Dorsolateral prefrontal cortex (tissue), 122 donors: ENCODE measurements at places on chromosomes 11 and 22.
A peak's percentile ranks its signal among the peaks of the same experiment; 100 is the strongest.

DNA sequence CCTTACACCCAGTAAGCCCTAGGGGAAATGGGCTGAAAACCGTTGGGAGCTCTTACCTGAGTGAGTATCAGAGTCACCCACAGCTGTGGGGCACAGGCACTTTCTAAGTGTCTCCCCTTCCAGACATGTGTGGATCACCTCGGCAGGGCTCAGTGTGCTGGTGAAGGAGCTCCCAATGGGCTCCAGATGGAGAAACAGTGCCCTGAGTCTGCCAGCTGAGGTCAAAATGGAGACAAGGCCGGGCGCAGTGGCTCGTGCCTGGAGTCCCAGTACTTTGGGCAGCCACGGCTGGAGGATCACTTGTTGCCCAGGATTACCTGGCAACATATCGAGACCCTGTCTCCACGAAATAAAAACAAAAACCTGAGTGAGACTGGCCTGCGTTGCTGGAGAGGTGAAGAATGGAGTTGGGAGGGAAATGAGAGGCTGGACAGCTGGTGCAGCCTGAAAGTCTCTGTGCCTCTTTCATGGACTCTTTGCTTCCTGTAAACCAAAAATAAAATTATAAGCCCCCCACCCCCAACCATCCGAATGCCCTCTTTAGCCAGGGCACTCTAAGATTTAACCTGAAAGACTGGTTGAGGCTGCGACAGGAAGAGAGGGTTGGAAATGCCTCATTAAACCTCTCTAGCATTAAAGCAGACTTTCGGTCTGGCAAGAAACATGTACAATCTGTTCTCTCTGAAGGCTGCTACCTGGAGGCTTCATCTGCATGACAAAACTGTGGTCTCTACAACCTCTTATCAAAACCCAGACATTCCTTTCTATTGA lies 111.8 kb downstream of the SNX19 start:
- no peak for DNase-seq

DNA sequence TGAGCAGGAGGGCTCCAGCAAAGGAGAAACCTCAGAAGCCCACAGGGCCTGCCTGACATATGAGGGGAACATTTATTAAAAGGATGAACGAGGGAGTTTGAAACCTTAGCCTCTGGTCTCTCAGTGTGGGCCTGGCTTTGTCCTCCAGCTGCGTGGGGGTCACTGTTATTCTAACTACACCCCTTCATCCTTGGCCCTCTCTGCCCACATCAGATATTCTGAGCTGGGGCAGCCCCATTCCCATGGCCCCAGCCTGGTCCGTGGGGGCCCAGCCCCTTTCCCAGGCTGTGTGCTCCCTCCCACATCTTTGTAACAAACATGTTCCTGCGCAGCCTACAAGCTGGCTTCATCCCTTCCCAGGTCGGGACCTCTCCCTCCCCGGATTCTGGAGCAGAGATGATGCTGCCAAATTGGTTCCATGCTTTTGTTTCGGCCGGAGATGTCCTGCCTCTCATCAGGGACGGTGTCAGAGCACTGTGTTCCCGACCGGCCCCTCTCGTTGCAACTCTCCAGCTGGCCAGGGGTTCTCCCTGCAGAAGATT lies 4.0 kb downstream of the FXYD6 start:
- DNase-seq = no peak

GRCh38 chr22:26684168-26684567 lies 26.8 kb downstream of the MIAT start:
- DNase-seq = no peak

GRCh38 chr11:102346456-102346747 lies 612 bp upstream of the BIRC2 start:
- DNase-seq = no peak

- no peak for DNase-seq
Observed at GRCh38 chr11:121489823-121490222, 37.1 kb upstream of the SORL1-AS1 start.

DNA sequence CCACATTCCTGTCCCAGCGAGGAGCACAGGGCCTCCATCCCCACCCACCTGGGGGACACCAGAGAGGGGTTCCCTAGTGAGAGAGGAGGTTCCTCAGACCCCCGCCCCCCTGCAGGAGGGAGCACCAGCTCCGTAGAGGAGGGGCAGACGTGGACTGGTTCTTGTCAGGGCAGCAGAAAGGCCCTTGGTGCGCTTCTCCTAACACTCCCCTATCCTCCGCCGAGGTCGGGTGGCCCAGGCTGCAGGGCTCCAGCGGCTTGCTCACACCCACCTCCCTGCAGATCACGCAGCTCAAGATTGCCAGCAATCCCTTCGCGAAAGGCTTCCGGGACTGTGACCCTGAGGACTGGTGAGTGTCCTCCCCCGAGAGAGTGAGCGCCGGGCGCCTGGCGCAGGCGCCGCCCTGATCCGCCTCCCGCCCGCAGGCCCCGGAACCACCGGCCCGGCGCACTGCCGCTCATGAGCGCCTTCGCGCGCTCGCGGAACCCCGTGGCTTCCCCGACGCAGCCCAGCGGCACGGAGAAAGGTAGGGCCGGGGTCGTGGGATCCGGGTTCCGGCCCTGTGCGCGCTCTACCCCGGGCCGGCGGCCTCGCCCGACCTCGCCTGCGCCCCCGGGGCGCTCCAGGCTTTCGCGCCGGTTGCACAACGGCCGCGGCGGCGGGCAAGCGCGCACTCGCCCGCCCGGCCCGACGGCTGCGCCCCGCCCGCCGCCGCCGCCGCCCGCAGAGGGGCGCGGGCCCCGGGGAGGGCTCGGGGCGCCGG lies 5.1 kb downstream of the TBX1 start:
- no peak for DNase-seq

DNA sequence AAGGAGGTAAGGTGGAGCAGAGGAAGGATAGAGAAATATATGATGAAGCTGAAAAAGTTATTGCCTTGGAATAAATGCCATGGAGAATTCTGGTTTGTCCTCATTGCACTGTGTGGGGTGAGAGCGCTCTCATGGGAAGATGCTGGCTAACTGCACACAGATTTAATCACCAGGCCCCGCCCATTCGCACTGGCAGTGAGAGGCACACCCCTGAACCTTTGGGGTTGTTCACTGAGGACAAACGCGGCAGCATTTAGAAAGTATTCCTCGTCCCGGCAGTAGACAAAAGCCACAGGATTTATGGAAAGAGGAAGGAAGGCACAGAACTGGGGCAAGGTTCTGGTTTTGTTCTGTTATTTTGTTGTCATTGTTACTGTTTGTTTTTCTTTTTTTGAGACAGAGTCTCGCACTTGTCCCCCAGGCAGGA lies 70.2 kb downstream of the MED15 start:
- no peak for DNase-seq

- no peak for DNase-seq
Observed at GRCh38 chr11:75369560-75370255, 18.2 kb upstream of the ARRB1 start.

GRCh38 chr11:100727410-100727809 lies 40.3 kb downstream of the ARHGAP42 start:
- no peak for DNase-seq

DNA sequence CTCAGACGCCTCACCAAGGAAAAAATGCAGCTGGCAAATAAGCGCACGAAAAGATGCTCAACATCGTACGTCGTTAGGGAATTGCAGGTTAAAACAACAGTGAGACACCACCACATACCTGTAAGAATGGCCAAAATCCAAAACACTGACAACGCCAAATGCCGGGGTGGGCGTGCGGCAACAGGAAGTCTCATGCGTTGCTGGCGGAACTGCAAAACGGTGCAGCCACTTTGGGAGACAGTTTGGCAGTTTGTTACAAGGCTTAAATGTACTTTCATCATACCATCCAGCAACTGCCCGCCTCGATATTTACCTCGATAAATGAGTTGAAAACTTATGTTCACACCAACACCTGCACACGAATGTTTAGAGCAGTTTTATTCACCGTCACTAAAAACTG lies 7.5 kb upstream of the CTSD start:
- DNase-seq = no peak

GRCh38 chr11:126512741-126513715 lies 157.5 kb downstream of the ST3GAL4 start:
- no peak for DNase-seq

DNA sequence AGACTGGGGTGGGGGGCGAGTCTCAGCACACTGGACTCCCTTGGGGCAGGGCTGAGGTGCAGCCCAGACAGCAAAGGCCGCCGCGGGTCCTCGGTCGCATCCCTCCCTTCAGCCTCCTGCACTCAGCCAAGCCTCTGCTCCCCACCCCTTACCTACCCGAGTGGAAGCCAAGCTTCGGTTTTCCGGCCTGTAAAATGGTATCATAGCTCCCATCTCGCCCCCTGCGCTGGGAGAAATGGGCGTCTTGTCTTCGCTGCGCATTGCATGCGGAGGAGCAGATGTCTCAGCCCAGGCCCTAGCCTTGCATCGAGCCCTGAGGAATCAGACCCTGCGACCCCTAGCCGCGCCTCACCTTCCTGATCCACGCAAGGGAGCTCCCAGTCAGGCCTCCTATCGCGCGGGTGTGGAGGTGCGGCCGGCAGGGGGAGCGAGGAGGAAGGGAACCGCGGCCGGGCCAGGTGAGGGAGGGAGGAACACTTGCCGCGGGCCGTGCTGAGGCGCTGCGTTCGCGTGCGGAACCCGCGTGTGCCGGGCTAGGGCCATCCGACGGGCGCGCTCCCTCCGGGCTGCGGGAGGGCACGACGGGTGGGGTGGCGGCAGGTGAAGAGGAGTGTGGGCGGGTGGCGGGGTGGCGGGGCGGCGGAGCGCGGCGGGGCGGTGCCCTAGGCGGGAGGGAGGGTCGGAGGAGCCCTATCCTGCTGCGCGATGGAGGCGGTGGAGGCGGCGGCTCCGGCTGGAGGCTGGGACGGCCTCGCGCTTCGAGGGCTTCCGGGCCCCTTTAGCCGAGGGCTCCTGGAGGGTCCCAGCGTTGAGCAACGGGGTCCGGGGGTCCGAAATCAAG lies 4.1 kb upstream of the TBX1 start:
- no peak for DNase-seq

DNA sequence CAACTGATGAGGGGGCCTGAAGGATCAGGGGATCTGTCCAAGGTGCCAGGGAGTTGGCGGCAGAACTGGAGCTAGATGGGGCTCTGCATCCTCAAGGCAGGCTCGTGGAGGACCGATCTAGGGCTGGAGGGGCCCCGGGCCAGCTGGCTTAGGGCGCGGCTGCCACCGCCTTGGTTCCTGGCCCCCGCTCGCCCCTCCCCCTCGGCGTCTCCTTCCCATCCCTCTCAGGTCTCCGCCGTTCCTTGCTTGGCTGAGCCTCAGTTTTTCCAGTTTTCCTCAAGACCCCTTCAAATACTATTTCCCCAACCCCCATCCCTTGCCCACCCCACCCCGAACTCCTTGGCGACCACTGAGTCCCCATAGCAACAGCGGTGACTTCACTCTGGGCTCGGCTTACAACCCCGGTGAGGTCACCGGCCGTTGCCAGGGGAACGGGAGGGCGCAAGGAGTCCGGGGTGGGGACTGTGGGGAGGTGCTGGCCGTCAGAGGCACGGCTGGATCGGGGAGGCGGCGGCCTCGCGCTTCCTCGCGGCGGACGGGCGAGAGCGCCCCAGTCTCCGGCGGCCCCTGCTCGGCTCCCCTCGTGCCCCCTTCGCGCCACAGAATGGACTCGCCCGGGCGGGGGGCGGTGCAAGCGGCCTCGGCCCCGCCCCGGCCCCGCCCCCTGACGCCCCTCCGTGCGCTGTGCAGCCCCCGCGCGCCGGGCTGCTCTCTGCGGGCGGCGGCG lies 7.5 kb downstream of the FREY1 start:
- peak; percentile 95 for DNase-seq

DNA sequence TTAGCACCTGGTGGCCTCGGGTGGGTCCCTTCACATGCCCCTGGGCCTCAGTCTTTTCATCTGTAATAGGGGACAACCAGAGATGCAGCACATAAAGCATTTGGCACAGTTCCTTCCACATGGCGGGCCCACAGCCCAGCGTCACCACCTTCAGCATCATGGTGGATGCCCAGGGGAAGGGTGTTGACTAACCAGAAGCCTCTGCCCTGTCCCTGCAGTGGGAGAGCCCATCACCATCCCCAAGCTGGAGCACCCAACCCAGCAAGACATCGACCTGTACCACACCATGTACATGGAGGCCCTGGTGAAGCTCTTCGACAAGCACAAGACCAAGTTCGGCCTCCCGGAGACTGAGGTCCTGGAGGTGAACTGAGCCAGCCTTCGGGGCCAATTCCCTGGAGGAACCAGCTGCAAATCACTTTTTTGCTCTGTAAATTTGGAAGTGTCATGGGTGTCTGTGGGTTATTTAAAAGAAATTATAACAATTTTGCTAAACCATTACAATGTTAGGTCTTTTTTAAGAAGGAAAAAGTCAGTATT lies 14.8 kb upstream of the UVRAG start:
- no peak for DNase-seq

DNA sequence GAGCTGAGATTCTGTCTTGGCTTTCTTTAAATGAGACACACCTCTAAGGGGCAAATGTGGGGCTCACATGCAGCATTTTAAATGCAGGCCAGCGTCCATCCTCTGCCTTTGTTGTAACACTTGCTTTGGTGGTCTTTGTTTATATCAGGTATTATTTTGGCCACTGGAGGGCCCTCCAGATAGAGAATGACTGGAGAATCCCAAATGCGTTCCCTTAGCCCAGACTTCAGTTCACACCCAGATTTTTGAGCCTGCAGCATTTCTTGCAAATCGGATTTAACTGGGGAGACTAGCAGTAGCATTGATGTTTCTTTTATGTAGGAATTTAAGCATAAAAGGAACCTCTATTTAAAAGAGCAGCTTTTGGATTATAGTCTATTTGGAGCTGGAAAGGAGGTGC lies 200.2 kb upstream of the SORL1-AS1 start:
- no peak for DNase-seq

DNA sequence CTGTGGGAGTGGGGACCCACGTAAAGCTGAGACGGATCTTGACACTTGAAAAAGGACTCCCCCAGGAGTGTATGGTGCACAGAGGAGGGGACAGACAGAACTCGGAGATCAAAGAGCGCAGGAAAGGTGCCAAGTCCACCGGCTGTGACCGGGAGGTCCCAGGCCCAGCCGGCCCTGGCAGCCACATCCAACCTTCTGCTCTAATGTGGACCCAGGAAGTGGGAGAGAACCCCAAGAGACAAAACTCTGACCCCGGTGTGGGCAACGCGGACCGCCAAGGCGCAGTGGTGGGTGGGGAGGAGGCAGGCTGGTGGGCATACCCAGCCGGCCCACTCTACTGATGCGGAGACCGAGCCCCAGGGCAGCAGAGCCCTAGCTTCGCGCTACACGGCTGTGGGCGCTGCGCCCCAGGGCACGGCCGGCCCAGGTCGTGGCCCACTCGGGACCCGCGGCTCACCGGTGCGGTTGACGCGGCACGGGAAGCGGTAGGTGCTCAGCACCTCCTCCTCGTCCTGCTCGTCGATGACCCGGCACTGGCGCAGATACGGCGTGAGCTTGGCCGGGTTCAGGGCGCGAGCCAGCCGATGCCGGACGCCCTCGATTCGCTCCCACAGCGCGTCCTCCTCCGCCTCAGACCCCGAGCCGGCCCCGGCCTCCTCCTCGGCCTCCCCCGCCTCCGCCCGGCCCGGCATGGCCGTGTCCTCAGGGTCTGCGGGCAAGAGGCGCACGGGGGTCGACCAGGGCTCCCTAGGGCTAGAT lies 527 bp downstream of the CARD10 start:
- DNase-seq = no peak
